Stimulated activated naive B cell treated with anti-CD40 and anti-IgM and Interleukin-4, amounts not matched to agents 10 μg/mL and 1 μg/mL and 100 μg/mL, for 72 hours (primary cell): ENCODE measurements at places on chromosomes 16 and 17.

- DNase-seq: no peak
These were observed 64.1 kb downstream of the NEUROD2 start for GRCh38 chr17:39543664-39544063.

- no peak for DNase-seq
These were observed 15.6 kb downstream of the PLEKHG4 start for GRCh38 chr16:67294938-67295361.

DNA sequence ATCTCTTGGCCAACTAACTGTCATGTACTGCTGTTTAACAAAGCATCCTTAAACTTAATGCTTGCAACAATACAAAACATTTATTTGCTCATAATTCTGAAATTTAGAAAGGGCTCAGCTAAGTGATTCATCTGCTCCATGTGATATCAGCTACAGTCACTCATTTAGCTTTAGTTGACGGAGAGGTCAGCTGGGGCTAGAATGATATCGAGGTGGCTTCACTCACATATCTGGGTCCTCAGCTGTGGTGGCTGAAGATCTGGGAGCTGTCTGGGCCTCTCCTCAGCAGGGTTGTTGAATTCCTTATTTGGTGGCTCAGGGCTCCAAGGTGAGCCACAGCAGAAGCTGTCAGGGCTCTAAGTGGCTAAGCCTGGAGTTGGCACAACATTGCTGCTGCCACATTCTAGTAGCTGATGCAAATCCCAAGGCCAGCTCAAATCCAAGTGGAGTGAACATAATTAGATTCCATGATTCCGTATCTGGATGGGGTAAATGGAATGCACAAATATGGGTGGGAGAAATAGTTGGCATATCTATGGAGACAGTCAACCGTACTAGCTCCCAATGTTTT is 62.8 kb downstream of the HS3ST3A1 start:
- DNase-seq: no peak

DNA sequence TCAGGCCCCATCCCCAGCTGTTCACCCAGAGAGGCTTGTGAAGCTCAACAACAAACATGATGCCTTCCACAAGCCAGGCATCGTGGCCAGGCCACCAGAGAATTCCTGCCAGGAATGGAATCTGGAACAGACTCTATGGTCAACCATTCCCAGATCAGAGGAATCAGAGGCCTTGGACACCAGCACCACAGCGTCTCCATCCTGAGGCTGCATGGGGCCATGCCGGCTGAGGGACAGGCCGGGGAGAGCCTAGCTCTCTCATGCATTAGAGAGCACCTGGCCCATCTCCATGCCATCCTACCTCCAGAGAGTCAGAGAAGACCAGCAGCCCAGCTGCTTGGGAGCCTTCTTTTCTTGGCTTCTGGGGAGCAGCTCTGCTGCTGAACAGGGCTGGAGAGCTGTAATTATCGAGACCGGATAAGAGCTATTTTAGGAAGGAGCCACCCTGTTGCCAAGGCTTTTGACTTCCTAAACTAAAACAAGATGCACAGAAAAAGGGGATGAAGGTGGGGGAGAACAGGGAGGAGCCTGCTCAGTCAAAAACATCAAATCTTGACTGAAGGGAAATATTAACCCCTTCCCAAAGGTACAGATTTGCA is 24.5 kb upstream of the MTMR4 start:
- DNase-seq: no peak

- DNase-seq: no peak
These were observed 37.7 kb downstream of the TBX4 start for GRCh38 chr17:61489719-61490490.

DNA sequence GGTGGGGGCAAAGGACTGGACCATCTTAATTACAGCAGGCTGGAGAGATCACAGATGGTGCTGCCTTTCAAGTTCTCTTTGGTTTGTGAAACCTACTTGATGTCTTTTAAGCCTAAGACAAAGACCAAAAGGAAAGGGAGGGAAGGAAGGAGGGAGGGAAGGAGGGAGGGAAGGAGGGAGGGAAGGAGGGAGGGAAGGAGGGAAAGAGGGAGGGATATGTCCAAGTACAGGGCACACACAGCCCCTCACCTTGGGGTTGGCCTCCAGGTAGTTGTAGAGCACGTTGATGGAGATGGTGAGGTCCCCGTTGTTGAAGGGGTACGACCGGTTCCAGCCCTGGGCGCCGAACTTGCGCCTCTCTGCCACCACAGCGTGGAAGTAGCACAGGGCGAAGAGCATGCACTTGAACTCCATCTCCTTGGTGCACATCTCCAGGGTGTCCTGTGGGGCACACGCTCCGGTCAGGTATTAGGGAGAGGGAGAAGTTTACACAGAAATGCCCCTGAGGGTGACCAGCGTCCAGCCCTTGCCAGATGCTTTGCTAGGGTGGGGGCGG is 55.4 kb downstream of the PGS1 start:
- DNase-seq: no peak

DNA sequence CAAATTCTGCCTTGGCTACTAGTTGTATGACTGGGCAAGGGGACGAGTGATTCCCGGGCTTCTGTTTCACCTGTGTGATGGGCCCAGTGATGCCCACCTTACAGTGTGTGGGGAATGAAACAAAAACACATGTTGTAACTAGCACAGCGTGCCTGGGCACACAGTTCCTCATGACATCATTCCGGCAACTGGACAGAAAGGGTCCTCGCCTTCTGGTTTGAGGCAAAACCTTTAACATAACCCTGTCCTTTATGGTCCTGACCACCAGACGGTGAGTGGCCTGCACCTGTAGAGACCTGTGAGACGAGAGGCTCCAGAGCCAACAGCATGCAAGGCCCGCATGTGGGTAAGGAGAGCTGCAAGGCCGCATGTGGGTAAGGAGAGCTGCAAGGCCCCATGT is 7.7 kb upstream of the SLC38A8 start:
- no peak for DNase-seq

DNA sequence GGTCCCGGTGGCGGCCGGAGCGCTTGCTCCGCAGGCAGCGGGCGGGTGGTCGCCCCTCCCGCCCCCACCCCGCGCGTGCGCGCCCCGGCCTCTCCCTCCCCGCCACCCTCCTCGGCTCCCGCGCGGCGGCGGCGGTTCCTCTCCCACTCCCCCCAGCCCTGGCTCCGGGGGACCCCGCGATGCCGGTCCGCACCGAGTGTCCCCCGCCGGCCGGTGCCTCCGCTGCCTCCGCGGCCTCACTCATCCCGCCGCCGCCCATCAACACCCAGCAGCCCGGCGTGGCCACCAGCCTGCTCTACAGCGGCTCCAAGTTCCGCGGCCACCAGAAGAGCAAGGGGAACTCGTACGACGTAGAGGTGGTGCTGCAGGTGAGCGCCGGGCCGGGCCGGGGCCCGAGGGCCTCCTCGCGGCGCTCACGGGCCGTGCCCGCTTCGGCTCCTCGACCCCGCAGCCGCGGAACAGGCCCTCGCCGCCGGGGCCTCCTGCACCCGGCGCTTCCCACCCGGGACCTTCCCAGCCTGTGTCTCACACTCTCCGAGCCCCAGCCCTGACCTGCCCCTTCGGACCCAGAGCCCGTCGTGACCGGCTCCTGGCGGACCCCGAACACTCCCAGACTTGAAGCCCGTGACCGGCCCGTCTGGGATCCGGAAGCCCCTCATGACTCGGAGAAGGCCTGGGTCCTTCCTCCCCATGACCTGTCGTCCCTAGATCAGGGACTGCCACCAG is 490 bp downstream of the GID4 start:
- DNase-seq: no peak

DNA sequence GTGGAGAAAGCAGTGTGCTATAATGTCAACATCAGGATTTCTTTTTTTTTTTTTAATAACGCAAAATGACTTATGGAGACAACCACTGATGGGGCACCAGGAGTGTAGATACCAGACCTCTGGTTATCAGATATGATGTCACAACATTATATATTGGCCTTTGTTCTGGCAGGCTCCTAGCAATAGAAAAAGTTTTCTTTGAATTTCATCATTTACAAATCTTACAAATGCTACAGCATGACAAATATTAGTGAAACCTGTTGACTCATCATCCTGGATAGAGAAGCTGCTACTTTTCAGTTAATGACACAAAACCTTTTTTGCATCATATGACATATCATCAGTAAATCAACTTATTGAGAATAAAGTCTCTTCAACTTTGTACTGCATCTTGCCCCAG is 6.1 kb downstream of the THUMPD1 start:
- DNase-seq: no peak

GRCh38 chr17:50917418-50917743 is 51.2 kb upstream of the TOB1 start:
- no peak for DNase-seq

GRCh38 chr16:86725401-86725800 is 147.1 kb downstream of the FOXL1 start:
- no peak for DNase-seq

DNA sequence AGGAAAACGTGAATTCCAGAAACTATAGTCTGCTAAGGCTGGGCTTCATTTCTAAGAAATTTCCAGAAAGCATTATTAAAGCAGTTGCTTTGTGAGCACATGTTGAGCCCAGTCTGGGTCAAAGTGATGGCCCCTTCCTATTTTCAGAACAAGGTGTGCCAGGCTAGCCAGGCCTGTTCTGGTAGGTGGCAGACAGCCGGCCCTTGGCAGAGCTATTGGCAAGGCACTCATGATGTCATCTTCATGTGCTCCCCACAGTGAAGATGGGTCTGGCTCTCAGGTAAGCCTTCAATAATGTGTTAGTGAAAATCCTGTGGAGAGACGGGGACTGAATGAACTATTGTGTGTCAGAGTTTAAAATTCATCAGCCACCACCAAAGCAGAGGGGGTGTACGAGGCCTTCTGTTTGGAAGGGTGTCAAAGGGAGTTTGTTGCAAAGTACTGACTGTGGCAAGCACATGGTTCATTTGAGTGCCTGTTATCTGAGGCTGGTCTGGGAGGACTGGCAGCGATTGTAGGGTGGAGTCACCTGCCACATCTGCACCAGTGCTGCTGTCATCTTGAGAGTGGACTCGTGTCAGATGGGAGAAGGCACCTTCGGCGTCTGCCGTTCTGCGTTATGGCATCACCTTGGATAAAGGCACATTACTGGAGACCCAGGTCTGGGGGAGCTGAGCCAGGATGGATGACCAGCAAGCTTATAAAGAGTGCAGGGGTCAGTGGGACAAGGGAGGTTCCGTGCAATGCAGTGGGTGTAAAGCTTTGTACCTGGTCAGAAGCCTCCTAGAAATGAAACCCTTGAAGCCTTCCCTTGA is 43.4 kb downstream of the KSR1 start:
- no peak for DNase-seq

DNA sequence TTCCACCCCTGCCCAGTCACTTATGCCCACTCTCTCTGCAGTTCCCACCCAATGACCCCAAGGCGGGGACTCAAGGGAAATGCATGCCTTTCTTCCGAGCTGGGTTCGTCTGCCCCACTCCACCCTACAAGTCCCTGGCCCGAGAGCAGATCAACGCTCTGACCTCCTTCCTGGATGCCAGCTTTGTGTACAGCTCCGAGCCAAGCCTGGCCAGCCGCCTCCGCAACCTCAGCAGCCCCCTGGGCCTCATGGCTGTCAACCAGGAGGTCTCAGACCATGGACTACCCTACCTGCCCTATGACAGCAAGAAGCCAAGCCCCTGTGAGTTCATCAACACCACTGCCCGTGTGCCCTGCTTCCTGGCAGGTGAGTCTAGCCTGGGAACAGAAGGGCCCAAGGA is 13.8 kb downstream of the LPO start:
- DNase-seq: no peak

DNA sequence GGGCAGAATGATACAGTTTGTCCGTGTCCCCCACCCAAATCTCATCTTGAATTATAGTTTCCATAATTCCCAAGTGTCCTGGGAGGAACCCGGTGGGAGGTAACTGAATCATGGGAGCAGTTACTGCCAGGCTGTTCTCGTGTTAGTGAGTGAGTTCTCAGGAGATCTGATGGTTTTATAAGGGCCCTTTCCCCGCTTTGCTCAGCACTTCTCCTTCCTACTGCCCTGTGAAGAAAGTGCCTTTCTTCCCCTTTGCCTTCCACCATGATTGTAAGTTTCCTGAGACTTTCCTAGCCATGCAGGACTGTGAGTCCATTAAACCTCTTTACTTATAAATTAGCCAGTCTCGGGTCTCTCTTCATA is 28.9 kb upstream of the SEC14L1 start:
- no peak for DNase-seq

DNA sequence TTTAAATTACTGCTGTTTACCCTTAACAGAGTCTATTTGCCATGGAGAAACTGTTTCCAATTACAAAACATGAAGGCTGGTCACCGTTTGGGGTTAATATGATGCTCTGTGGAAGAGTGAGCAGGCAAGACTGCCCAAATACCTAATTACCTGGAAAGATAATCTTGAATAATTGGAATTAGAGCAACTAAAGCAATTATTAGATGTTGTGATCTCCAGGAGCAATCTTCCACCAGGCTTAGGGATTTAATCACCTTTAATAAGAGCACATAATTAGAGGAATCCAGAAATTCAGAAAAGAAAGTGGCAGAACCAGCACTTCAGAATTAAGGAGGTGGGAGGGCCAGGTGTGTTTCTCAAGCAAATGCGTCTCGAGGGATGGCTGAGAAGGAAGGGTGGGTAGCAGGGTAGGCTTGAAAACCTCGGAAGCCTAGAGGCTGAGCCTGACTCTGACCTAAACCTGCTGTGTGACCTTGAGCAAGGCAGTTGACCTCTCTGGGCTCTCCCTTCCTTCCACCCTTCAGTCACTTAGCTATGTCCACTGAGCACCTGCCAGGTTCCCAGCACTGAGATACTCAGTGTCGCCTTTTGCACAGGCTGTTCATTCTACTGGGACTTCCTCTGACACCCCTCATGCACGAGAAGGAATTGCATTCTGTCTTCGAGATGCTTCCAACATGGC is 113.2 kb downstream of the GSG1L start:
- no peak for DNase-seq

DNA sequence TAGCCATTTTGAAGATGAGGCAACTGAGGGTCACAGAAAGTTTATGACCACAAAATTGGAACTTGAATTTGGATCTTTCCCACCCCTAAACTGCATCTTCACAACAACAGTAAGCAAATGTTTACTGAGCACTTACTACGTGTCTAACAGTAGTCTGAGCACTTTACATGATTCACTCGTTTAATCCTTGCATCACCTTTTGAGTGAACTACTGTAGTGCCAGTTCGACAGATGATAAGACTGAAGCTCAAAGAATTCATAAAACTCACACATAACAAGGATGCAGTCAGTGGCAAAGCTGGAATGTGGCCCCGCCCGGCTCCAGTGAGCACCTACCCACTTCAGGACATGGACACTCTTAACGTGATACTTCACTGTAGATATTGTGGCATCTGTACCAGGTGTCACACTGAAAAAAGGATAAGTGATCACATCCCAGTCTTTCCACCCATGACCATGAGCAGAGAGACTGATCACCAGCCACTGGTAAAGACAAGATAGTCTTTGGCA is 36.0 kb upstream of the HLF start:
- no peak for DNase-seq
